GM12878 (cell line): ENCODE measurements at places on chromosomes 6 and 20. TPM values are rescaled to one million over a fixed set of nuclear protein-coding genes. Genes with fewer than 3 reads are reported as not detected.

Gene TRIM40
- total RNA-seq = not detected in 2 replicates

Gene SLC12A5
- total RNA-seq = 2.7 and 3.1 TPM in 2 replicates

Gene TUBE1
- total RNA-seq = 6.2 and 8.0 TPM in 2 replicates

Gene WFDC10B
- not detected in 2 replicates for total RNA-seq

Gene B4GALT5
- 28.3 and 28.7 TPM in 2 replicates for total RNA-seq
